Activated CD4-positive, alpha-beta T cell treated with anti-CD3 and anti-CD28 coated beads, Interleukin-2, Interleukin-4, amounts not matched to agents 100 ng/mL and 50 ng/mL, durations not matched to agents 16 hours and 8 hours (primary cell): ENCODE measurements at places on chromosomes 1 and 21.

GRCh38 chr1:183877053-183877720, 72.3 kb downstream of the RGL1 start:
- no peak for DNase-seq

DNA sequence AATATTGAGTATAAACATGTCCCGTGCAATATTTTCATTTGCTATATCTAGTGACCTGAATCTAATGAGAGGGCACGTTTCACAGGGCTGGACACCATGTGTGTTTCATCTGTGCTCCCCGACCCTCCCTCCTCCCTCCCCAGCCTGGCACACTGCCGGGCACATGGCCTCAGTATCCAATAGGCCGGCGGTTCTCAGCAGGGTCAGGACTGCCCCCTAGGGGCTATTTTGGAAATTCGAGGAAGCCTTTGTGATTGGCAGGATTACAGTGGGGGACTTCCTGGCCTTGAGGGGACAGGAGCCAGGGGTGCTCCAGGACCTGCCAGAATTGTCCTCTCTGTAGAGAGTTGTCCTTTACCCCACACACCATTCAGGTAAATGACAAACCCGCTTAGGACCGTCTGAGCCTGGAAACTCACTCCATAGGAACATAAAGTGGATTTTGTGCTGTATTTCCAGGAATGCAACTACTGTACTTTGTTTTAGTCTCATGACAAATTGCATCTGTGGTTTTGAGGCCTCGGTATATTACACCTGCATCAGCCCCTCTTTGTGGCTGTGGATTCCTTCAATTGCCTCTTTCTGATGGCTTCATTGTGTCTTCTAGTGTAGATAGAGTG, 109.5 kb upstream of the SIM2 start:
- DNase-seq, result peak; percentile 50

DNA sequence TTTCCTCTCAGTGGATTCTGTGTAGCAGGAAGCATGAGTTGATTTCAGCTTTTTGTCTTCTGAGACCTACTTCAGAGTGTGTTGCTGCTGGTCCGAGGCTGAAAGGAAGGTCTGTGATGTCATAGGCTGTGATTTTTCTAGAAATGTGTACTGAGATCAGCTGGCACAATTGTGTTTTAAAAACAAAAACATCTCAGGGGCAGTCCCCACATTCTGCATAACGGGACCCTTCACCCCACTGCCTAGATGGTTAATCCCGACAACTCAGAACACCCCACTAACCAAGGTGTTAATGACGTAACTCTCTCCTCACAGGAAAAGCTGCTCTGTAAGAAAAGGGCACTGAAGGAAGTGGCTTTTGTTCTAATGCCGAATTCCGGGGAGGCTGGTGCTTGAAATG, 59.8 kb upstream of the PPP2R5A start:
- peak; percentile 54 for DNase-seq

- no peak for DNase-seq
Measured at GRCh38 chr1:31154000-31154631, 85.6 kb downstream of the NKAIN1 start.

GRCh38 chr1:208089149-208089548, 155.0 kb downstream of the PLXNA2 start:
- DNase-seq, result no peak

DNA sequence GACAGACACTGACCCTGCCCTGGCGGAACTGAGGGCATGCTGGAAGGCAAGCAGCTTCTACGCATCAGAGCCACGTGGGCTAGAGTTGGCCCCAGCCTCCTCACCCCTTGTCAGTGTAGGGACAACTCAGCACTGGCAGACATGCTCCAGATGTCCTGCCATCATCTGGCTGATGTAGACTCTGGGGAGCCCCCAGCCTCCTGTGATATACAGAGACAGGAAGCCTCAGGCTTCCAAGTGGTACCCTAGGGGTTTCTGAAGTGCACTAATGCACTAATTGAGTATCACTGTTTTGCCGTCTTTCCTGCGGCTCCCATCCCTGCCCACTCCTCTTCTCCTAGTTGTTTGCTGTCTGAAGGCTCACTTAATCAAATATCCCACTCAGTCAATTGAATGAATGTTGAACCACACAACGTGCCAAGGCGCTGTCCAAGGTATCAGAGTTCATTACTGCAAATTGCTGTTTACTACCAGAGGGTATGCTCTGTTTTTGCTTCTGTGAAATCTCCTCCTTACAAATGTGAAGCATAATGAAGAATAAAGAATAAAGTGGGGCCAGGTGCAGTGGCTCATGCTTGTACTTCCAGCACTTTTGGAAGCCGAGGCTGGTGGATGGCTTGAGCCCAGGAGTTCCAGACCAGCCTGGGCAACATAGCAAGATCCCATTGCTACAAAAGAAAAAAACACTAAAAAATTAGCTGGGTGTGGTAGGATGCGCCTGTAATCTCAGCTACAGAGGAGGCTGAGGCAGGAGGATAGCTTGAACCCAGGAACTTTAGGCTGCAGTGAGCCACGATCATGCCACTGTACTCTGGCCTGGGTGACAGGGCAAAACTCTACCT, 76.4 kb upstream of the ZBTB18 start:
- DNase-seq, result no peak

GRCh38 chr1:61132645-61133334, 50.4 kb downstream of the NFIA start:
- no peak for DNase-seq

DNA sequence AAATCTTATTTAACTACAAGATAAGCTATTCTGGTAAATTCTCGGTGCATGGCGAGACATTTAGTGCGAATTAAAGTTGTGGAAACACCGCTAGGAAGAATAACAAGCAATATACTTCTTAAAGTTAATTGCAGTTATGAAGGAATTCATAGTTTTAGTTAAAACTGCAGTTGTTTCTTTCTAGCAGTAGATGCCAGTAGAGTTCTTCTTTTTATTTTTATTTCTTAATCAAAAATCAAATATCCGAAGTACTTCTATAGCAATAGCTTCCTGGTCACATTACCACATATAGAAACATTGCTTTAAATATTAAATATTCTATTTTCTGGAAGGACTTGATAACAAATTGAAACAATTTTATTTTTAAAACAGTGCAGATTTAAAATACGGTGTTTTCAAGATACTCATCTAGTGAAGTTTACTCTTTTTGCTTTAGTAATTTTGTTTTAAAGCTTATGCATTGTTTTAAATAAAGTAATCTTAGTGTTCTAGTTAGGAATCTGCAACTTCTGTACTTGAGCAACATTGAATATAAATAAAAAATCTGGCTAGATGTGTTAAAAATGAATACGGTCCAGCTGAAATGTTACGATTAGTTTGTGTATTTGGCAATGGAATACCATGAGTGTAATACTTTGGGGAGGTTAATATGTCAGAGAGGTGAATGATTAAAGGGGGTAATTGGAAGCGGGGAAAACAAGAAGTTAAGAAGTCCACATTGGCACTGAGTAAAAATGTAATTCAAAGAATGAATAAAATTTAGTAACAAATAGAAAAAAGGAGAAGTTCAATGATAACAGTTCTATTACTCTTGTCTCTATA, 2.7 kb upstream of the PRKACB start:
- no peak for DNase-seq

- no peak for DNase-seq
Measured at GRCh38 chr21:42581993-42582786, 68.5 kb downstream of the SLC37A1 start.

GRCh38 chr1:36707221-36707620, 224.5 kb upstream of the CSF3R start:
- no peak for DNase-seq

GRCh38 chr1:4512636-4513035, 141.8 kb upstream of the AJAP1 start:
- DNase-seq, result no peak

DNA sequence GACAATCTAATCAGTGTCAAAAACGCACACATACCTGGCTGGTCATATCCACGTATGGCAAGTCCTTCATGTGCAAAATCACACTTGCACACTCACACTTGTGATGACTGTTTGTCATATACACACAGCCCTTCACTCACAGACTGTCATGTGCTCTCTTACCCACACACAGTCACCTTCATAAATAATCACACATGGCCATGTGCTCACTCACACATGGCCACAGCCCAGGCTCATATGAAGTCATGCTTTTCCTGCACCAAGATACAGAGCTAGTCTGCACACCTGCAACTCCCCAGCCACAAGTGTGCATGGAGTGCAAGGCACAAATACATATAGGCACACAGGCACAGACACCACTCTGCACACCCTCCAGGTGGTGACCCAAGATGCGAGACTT, 45.4 kb upstream of the FOXO6 start:
- DNase-seq, result no peak

- no peak for DNase-seq
Measured at GRCh38 chr1:206713910-206714312, 29.2 kb downstream of the MAPKAPK2 start.

DNA sequence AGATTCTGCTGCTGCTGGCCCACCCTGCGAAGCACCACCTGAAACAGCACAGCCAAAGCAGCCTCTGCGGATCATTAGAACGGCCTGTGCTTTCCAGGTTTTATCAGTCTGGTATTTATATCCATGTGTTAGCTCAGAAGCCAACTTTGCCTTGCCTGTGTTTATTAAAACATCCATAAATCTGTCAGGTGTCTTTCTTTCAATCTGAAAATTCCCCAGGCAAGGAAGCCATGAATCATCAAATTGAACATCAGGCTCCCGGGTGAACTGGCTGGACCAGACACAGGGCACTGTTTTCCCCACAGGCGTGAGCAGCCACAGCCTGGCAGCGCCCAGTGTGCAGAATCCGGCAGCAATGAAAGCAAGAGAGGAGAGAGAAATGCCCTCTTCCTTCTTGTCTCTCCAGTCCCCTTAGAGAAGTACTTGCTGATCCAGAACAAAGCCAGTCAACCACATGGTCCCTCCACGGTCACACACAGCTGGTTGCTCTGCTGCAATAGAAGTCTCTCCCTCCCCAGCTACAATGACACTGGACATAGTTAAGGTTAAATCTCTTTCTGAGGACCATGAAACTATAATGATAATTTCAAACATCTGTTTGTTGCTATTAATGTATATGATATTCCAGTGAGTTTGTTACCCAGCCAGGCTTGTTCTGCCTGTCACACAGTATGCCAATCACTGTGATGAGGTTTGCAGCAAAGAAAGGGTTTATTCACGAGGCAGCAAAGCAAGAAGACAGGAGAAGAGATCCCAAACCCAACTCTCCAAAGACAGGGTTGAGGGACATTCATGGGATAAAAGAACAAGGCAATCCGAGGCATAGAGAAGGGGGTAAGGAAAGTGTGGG, 212.1 kb upstream of the FMN2 start:
- DNase-seq, result no peak

GRCh38 chr1:204368996-204369726, 9.4 kb upstream of the PLEKHA6 start:
- DNase-seq, result no peak

GRCh38 chr1:209455661-209456358, 127.7 kb upstream of the CAMK1G start:
- no peak for DNase-seq

GRCh38 chr1:184752656-184753055, 2.0 kb downstream of the EDEM3 start:
- DNase-seq, result no peak

GRCh38 chr1:92485381-92486250, 1.1 kb downstream of the GFI1 start:
- peak; percentile 85 for DNase-seq

DNA sequence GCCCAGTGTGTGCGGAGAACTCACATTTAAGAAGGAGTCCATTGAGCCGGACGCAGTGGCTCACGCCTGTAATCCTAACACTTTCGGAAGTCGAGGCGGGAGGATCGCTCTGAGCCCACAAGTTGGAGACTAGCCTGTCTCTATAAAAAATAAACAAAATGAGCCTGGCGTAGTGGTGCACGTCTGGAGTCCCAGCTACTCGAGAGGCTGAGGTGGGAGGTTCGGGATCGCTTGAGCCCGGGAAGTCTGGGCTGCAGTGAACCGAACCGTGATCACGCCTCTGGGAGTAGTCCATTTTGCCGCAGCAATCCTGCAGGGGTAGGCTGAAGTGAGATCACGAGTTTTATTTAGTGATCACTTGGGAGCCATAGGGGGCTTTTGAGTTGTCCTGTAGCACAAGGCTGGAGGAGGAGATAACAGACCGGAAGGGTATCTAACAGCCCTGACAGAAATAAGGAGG, 497 bp upstream of the FUCA1 start:
- DNase-seq, result no peak

GRCh38 chr1:17309426-17310067, 1.6 kb downstream of the PADI4 start:
- DNase-seq, result no peak

- no peak for DNase-seq
Measured at GRCh38 chr1:34396042-34396441, 219.3 kb downstream of the C1orf94 start.
